ENCODE measurements at places on chromosomes 16 and 17.

DNA sequence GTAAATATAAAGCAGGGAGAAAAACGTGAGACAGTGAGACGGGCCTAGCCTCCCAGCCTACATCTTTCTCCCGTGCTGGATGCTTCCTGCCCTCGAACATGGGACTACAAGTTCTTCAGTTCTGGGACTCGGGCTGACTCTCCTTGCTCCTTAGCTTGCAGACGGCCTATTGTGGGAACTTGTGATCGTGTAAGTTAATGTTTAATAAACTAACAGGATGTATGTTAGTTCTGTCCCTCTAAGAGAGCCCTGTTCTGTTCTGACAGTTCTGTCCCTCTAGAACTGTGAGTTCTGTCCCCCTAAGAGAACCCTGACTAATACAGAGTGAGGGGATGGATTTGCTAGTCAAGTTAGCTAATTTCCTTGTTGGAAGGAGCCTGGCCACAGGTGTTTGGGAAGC lies 16.7 kb upstream of the MYH10 start:
- no peak for DNase-seq

- no peak for DNase-seq
Measured at GRCh38 chr17:60645918-60646523, 31.6 kb upstream of the BCAS3 start.

DNA sequence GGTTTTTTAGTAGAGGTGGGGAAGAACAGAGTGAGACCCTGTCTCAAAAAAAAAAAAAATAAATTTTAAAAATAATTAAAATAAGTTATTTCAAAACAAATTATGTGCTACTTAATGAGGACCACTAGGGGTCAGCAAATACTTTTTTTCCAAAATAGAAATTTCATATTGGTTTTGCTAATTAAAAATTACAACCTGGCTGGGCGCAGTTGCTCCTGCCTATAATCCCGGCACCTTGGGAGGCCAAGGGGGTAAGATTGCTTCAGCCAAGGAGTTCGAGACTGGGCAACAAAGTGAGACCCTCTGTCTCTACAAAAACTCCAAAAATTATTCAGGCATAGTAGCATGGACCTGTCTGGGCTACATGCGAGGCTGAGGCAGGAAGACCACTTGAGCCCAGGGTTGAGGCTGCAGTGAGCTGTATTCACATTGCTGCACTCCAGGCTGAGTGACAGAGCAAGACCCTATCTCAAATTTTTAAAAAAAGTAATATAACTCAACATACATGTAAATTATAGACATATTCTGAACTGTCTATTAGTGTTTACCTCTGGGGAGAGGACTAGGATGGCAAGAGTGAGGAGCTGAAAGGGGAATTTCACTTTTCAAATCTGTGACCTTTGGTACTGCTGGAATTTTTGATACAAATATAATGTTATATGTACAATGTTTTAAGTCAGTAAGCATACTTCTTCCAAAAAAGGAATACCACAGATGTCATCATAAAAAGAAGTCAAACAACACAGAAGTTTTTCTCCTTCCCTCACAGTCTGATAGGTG lies 8.1 kb downstream of the MEIOB start:
- DNase-seq, result no peak

GRCh38 chr16:24036614-24037013 lies 200.8 kb downstream of the PRKCB start:
- no peak for DNase-seq

DNA sequence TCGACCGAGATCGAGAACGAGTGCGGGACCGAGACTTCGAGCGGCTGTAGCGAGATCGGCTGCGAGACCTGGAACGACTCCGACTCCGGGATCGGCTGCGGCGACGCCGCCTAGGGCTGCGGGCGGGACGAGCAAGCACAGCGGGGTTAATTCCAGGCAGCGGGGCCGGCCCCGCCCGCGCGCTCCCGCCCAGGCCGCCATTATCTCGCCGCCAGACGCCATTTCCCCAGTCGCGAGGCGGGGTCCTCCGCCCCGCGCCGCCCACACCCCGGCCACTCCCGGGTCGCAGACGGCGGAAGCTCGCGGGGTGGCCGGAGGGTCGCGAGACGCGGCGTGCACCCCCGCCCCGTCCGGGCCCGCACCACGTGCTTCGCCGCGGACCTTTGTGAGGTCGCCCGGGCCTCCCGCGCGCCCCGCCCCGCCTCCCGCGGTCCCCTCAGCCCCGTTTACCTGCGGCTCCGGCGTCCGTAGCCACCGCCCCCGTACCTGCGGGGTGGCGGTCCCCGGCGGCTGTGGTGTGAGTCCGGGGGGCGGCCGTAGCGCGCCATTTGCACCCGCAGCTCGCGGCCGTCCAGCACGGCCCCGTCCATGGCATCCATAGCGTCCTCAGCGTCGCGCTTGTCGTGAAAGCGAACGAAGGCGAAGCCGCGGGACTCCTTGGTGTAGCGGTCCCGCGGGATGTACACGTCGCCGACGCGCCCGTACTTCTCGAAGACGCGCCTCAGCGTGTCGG lies 616 bp downstream of the SRSF2 start:
- DNase-seq, result peak; percentile 54

GRCh38 chr16:10136916-10137315 lies 45.3 kb downstream of the GRIN2A start:
- DNase-seq, result no peak

- DNase-seq, result no peak
Measured at GRCh38 chr16:12866981-12867551, 34.3 kb upstream of the SHISA9 start.

- no peak for DNase-seq
Measured at GRCh38 chr16:22887445-22887844, 73.5 kb downstream of the HS3ST2 start.

- no peak for DNase-seq
Measured at GRCh38 chr17:57905875-57906455, 49.2 kb downstream of the CUEDC1 start.

DNA sequence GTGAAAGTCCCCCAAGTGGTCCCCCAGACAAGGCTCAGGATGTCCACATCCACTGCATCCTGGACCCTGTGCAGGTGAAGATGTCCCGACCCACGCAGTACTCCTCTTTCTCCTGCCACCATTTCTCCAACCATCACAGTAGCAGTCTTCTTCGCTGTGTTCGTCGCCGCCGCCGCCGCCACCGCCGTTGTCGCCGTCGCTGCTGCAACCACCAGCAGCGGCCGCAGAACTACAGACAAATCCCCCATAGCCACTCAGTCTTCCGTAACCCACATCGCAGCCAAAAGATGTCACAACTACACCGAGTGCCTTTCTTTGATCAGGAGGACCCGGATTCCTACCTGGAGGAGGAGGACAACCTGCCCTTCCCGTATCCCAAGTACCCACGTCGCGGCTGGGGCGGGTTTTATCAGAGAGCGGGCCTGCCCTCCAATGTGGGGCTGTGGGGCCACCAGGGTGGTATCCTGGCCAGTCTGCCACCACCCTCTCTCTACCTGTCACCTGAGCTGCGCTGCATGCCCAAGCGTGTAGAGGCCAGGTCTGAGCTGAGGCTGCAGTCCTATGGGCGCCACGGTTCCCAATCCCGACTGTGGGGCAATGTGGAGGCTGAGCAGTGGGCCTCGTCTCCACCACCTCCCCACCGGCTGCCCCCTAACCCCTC lies 917 bp downstream of the SPEM2 start:
- DNase-seq, result no peak

DNA sequence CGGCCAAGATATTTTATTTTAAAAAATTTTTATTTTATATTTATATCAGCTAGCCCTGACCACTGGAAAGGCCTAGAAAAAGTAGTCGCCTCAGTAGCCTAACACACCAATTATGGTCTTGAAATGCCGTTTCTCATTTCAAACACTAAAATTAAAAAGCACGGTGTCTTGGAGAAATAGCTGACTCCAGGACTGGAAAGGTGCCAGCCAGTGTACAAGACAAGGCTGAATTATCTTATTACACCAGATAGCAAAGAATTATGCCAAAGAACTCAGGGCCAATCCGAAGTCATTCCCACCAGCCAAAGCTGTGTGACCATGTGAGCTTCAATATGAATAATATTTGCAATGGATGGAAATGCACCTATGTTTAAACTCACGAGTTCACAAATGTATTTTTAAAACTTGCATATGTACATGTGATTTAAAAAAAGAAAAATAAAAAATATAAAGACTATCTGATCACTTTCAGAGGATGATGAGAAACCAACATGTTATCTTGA lies 19.9 kb upstream of the ATP2C2 start:
- DNase-seq, result no peak

All from stimulated activated CD4-positive, alpha-beta T cell treated with anti-CD3 and anti-CD28 coated beads, TNF-alpha, amount 100 ng/mL, for 4 hours (primary cell).